LoVo (cell line): ENCODE measurements at places on chromosomes 1 and 21.

DNA sequence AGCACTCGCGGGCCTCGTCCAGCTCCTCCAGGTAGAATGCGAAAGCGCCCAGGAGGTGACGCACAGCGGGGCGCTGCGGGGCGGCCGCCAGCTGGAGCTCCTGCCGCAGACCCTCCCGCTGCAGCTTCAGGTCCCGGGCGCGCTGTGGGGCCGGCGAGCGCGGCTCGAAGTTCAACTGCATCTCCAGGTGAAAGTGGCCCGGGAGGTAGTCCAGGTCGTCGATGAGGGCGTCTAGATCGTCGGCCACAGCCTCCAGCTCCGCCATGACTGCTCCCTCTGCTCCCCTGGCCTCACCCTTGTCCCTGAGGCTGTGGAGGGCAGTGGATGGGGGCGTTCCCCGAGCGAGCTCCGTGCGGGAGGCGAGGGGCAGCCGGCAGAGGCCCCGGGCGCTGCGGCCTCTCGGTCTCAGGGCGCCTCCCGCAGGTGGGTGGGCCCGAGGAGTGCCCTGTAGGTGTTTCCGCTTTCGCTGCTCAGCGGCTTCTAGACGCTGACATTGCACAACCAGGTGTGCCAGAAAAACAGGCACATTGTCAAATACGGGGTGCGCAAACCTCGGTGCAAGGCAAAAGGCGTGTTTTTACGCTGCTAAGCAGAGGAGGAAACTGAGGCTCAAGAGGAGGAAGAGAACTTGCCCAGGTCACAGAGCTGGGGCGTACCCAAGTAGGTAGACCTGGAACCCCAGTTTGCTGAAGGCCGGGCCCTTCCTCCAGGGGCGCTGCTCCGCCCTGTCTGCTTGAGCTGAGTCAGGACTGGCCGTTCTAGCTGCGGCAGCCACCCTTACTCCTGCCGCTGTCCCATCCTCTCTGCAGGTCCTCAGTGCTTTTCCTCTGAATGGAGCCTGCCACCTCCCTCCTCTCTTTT, at the start of gene TTC22:
Gene TTC22 (minus strand): TSS at position 425 of the 861 bp plus-strand sequence. CDS start 160 bp downstream, at position 265.
- peak; percentile 79 for DNase-seq

GRCh38 chr1:45375104-45376090, 35.2 kb upstream of the MUTYH start:
- no peak for DNase-seq

- DNase-seq, result no peak
These were observed 339 bp downstream of the LHX4 start for GRCh38 chr1:180230416-180230790.

DNA sequence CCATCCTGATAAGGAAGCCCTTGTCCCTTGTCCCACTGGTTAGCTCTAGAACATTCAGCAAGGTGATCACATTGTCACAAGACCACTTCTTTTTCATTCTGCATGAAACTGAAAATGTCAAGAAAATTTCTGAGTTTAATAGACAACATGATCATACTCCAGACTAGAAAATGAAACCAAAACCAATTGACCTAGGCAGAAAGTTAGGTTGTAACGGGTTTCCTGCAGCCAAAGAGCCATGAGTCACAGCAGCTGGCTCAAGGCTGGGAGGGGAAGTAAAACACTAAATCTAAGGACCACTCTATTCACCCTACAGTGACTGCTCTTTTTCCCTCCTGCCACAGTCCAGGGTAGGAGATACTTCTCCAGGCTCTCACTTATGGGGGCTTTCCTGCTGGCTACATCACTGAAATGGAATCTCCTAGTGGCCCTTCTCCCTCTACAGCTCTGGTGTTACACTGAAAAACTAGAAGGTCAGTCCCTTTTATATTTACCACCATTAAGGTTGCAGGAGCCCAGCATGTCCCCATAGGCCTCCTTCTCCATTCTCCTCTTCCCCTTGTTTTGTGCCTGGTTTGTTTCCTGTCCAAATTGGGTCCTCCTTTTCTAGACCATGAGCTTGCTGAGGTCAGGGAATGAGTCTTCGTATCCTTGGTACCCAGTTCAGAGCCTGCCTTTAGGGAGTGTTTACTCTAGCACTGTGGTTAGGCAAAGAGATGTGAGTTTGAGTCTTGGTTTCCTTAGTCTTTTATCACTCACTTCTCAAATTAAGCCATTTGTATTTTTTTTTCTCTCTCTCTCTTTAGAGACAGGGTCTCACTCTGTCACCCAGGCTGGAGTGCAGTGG, 236.5 kb upstream of the JUN start:
- peak; percentile 53 for DNase-seq

DNA sequence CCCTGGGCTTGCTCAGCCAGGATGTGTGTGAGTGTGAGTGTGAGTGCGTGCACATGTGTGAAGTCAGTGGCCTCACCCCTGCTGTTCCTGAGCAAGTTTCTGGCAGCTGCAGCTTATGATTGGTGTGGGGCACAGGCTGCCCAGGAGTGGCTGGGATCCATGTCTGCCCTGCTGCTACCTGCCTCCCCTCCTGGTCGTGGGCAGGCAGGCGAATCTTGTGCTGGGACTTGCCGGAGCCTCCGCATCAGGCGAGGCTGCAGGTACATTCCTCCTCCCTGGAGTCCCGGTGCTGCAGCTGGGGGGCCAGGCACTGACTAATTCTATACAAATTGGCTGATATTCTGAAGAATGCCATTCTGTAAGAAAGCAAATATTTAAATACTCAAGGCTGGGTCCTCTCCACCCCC, 85.6 kb upstream of the WNT4 start:
- no peak for DNase-seq

GRCh38 chr1:204988196-204988595, 54.8 kb upstream of the CNTN2 start:
- no peak for DNase-seq
